ENCODE measurements at places on chromosomes 3 and 15. TPM values are rescaled to one million over a fixed set of nuclear protein-coding genes. Genes with fewer than 3 reads are reported as not detected.

GRCh38 chr15:65987100-65987499 lies 117.8 kb downstream of the RAB11A start:
- no peak for DNase-seq

- no peak for DNase-seq
These were observed 21.9 kb downstream of the AAGAB start for GRCh38 chr15:67232591-67232990.

Gene CXCR6
- not detected for total RNA-seq

Gene HYAL1
- not detected for total RNA-seq

- no peak for DNase-seq
These were observed 56.8 kb downstream of the SMAD6 start for GRCh38 chr15:66758844-66759243.

DNA sequence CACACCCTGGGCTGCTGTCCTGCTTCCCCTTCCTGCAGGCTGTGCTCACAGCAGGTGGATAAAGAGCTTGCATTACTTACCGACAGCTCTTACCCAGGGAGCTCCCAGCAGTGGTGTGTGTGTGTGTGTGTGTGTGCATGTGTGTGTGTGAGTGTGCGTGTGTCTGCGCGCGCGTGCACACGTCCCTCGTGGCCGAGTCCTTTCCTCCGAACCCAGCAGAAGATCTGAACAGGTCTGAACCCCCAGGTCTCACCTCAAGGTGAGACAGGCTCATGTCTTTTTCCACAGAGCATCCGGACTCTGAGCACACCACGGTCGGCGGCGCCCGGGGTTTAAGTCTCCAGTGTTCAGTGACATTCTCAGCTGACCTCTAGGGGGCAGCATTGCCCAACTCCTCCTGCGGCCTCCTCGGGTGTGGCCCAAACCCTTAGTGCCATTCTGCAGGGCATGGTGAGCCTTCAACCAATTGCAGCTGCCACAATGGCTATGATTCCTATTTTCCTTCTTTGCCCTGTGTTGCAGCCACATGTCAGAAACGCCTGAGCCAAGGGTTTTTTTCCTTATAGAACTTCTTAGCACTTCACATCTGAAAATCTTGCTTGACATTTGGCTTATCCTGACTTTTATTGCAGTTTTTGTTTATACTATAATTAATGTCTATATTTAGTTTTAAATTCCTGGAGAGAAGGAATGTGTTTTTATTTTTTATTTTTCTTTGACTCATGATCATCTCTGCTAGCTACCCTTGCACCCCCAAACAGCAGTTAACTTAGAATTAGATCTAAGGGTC lies 64.1 kb upstream of the KLHL25 start:
- peak; percentile 58 for DNase-seq

Gene ACKR2
- total RNA-seq, result 0.02 TPM

GRCh38 chr15:87193481-87193880 lies 1063.1 kb downstream of the NTRK3 start:
- no peak for DNase-seq

DNA sequence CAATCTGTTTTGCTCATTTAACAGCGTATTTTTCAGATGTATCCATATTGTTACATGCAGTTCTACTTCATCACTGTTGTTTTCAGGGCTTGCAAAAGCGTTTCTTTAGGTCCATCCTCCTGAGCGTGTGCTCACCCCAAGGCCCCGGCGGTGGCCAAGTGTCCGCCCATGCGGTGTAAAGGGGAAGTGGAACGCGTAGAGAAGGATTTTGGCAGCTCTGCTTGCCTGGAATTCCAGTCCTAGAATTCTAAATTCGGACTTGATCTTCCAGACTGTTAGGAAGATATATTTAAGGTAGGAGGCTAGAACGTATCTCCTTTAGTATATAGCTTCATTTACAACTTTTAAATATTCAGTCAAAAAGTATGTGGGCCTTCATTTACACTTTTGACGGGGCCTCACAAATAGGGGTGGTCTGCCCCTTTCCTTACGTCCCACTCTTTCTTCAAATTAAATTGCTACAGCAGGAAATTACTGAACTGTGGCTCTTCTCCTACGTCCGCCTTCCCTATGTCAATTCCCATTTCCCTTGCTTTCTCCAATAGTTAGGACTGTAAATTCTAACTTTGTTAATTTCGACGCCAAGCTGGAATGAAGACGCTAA lies 609 bp upstream of the TBC1D23 start:
- peak; percentile 64 for DNase-seq

DNA sequence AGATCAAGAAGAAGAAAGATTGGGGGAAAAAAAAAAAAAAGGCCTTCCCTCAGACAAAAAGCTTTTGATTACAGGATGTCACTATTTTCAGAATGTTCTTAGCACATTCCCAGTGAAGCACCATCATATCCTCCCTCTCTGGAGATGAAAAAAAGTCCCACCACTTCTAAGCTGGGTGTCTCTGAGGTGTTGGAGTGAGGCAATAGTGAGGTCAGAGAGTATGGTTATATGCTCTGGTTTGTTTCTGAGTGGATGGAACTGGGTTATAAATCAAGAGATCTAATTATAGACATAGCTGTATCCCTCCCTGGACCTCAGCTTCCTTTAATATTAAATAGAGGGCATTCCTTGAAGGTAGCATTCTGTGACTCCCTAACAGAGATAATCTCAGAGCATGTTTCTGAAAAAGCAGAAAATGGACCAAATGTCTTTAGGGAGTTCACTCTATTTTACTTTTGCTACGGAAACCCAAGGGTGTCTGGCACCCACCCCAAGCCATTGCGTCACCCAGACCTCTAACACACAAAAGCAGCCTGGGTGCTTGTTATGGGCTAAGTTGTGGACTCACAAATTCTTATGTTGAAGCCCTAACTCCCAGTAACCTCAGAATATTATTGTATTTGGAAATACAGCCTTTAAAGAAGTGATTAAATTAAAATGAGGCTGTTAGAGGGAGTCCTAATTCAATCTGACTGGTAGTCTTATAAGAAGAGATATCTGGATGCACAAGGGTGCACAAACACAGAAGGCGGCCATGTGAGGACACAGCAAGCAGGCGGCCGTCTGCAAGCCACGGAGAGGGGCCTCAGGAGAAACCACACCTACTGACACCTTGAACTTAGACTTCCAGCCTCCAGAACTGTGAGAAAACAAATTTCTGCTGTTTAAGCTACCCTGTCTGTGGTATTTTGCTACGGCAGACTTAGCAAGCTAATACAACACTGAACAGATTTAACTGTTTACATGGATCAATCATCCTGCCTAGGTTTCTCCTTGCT lies 81.5 kb downstream of the MB21D2 start:
- DNase-seq, result peak; percentile 58

Gene CIB1
- total RNA-seq, result 51.4 TPM

Gene HIGD2B
- not detected for total RNA-seq

- DNase-seq, result no peak
These were observed 130.3 kb downstream of the DLG1 start for GRCh38 chr3:197168063-197168462.

DNA sequence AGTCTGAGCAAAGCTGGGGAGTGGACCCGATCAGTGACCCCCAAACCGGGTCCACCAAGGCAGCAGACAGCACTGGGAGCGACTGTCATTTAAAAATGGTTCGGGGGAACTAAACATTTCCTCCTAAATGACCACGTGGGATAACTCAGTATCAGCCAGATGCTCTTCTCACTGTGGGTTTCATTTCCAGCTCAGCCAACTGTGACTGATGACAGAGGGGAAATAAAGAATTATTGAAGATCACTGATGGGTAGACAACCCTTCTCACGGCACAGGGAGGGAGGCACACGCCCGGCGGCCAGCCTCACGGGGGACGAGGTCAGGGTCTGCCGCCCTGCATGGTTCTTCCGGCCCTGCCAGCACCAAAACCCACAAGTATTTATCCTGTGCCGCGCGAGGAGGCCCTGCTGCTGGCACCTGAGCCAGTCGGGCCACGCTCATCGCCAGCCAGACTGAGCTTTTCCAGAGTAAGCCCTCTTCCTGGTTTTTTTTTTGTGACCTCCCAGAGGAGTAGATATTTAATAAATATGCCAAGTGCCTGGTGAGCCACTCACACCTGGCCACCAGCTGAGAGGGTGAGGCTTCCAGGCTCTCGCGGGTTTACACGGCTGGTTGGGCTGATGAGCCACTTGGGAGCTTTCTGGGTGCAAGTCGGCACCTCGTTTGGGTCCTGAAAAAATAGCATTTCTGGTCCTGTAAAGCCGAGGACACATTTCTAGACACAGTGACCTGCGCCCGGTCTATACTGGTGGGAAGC lies 6.2 kb downstream of the MELTF start:
- no peak for DNase-seq

DNA sequence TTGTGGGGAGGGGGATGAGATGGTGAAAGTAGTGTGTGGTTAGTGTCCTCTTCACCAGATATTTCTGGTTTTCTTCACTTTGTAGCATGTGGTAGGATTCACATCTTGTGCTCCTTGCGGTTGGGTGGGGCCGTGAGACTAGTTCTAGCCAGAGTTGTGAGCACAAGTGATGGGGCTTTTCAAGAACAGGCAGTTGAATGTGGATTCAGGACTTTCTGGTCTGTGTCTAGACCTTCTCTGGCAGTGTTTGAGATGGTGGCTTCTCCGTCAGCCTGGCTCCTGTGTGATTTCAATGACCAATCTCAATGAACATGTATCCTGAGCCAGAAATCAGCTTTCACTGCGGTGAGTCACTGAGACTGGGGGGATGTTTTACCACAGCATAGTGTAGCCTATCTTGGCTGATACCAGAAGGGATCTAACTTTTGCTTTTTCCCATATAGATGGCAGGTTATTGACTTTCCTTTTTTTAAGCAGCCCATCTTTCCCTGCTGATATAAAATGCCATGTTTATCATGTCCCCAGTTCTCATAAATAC lies 82.6 kb downstream of the RPLP1 start:
- peak; percentile 75 for DNase-seq

Gene SEMA7A
- 21.4 TPM for total RNA-seq

DNA sequence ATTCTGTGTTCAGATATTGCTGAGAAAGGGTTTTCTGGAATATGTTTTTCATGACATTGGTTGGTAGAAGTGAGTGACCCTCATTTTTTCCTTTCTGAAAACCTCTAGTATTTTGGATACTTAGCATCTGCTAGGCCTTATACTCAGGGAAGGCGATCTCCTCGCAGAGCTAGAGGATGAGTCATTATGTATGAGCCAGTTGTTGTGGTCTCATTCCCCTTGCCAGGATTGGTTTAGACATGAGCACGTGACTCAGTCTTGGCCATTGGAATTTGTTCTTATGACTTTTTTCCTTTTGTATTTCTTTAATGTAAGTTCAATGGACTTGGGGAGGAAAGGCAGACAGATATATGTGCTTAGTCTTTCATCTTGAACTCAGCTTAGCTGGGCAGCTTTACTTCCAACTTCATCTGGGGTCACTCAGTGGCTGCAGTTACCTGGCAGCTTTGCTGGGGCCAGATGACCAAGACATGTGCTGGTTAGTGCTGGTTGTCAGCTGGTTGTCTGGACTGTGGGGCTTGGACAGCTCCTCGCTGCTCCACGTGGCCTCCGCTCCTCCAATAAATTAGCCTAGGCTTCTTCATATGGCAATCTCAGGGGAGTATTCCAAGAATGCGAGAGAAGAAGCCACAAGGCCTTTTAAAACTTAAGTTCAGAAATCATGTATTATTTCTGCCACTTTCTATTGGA lies 207.5 kb downstream of the IL20RB start:
- peak; percentile 82 for DNase-seq

- DNase-seq, result peak; percentile 55
These were observed 93.9 kb upstream of the RASGRF1 start for GRCh38 chr15:79184465-79184892.
